Astrocyte of the cerebellum (primary cell): ENCODE measurements at places on chromosomes 11 and 22.
A peak's percentile ranks its signal among the peaks of the same experiment; 100 is the strongest.

GRCh38 chr22:36741968-36742367 lies 34.0 kb downstream of the IFT27 start:
- no peak for DNase-seq

- DNase-seq = no peak
Observed at GRCh38 chr11:910044-910588, 494 bp downstream of the CHID1 start.

DNA sequence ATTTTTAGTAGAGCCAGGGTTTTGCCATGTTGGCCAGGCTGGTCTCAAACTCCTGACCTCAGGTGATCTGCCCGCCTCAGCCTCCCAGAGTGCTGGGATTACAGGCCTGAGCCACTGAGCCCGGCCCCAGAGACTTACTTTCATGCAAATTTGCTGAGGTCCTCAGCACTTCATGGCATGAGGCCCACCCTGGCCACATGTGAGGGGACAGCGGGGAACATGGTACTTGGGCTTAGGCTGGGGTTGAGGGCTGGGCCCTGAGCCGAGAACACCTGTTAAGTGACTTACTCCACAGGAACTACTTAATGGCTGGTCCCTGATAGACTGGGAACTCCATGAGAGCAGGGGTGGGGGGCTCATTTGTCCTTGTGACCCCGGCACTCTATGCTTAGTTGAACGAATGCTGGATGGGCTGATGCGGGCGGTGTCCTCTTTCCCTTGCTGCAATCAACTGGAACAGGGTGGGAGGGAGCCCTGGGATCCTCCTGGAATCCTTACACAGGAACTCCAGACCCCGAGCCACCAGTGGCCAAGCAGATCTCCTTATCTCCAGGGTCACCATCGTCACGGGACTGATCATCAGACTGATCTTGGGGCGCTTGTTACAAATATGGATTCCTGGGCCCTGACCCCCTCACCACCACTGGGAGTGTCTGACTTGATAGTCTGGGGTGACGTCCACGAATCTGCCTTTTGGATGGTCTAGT lies 1.0 kb downstream of the VSIG10L2 start:
- no peak for DNase-seq

DNA sequence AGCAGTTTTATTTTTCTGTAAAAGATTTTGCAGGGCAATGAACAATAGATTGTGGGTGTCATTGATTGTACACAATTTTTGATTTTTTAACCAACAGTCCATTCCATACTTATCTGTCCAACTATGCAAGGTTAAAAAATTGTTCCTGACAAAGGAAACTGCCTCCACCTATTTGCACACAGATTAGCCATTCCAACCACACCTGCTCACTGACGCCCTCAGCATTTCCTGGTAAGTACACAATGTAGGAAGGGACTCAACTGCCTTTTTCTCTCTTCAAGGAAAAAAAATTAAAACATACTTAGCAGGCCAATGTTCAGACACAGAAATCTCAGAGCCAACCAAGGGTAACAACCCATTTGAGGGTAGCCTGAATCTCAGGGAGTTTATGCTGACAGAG lies 4.3 kb upstream of the FUT4 start:
- DNase-seq = no peak

DNA sequence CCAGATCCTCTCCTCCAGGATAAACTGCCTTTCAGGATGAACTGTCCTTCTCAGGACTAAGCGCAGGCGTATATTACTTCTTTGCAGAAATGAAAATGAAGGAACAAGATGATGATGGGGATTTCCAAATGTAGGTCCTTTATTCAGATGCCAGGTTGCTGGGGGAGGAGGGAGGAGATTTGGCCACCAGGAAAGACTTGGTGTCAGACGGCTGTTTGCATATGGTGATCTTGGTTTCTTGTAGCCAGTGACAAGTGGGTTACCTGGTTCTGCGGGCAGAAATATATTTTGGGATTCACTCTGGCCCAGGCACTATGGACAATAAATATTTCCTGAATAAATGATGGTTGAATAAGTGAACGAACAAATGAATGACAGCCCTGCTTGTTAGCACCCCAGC lies 243.4 kb downstream of the MIAT start:
- no peak for DNase-seq

GRCh38 chr11:8531312-8531711 lies 62.7 kb downstream of the STK33 start:
- DNase-seq = no peak

GRCh38 chr11:114310095-114310494 lies 13.9 kb downstream of the NNMT start:
- no peak for DNase-seq

DNA sequence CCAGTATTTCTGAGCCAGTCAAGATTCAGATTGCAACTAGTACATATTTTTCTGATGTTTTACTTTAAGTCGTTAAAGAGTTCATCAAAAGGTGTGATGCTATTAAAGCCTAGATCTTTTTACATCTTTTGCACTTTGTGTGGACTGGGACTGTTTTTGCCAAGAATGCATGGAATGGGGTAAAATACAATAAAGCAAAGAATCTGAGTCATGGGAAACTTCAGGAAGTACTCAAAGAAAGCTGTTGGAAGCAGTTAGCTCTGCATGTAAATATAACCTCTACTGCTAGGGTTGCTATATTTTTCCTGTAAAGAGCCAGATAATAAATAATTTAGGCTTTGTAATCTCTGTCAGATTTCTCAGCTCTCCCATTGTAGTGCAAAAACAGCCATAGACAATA lies 20.9 kb downstream of the ATXN10 start:
- DNase-seq = peak; percentile 52

DNA sequence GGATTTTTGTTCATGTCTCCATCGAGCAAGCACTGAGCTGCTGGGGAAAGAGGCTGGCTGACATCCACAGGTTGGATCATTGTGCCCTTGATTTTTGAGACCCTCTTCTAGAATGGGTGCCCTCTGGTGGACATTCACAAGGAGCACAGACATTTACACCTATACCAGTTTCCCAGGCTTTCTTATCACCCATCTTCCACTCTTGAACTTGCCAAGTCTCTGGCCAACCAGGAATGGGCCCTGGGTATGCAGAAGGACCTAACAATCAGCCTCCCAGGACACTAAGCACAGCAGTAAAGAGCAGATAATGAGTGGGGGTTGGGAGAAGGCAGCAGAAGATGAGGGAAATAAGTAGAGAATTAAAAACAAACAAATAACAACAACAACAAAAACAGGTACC lies 5.7 kb upstream of the INTS4 start:
- peak; percentile 70 for DNase-seq

- no peak for DNase-seq
Observed at GRCh38 chr11:3206156-3206921, 12.3 kb downstream of the MRGPRG start.

DNA sequence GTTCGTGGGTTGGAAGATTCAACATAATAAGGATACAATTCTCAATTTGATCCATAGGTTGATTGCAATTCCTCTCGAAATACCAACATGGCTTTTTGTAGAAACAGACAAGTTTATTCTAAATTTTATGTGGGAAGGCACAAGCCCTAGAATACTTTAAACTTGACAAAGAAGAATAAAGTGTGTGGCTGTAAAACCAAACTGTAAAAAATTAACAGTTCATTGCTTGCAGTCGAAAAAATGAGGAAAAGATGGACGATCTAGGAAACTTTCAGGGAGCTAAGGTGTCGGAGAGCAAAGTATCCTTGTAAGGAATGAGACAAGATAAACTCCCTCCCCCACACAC lies 1.0 kb upstream of the GLB1L3 start:
- no peak for DNase-seq

- no peak for DNase-seq
Observed at GRCh38 chr22:39724857-39725256, 154.3 kb downstream of the CACNA1I start.

DNA sequence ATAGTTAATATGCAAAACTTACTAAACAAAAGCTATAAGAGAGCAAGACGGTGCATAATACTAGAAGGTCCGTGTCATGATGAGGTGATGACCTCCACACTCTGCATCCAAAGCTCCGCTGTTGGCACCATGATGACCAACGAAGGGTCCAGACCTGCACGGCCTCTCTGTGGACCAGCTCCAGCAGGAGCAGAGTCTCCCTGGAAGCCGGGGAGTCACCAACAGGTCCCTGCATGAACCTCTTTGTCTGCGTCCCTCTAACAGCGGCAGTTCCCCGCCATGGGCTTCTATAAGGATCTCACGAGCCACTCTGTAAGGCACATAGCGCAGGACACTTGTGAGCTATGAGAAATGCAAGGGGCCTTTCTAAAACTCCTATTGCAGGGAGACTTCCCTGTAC lies 517.3 kb downstream of the BRD1 start:
- no peak for DNase-seq

DNA sequence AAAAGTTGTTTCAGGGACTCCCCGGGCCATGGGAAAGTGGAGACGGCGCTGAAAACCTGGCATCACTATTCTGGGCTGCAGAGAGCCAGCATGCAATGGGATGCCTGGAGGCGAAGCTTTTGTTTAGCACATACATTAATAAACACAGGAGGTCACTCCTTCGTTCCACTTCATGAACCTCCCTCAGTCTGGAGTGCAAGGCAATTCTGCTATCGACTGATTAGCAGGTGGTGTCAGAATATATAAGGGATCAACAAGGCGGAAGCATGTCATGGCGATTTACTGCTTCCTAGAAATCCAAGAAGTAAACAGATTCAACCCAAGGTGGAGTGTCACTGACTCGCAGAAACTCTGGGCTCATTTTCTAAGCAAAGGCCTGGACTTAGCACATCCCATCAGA lies 45.4 kb upstream of the MN1 start:
- no peak for DNase-seq

GRCh38 chr22:44584256-44584902 lies 86.3 kb upstream of the RTL6 start:
- DNase-seq = no peak

GRCh38 chr11:61880454-61880853 lies 10.9 kb downstream of the FADS3 start:
- no peak for DNase-seq

GRCh38 chr22:17402293-17402692 lies 33.0 kb downstream of the CECR2 start:
- DNase-seq = no peak

GRCh38 chr22:48941033-48941902 lies 886.4 kb downstream of the BRD1 start:
- no peak for DNase-seq

GRCh38 chr11:78715639-78716311 lies 141.1 kb upstream of the NARS2 start:
- peak; percentile 56 for DNase-seq

- no peak for DNase-seq
Observed at GRCh38 chr11:61862714-61863547, 28.4 kb downstream of the FADS3 start.

GRCh38 chr11:108253176-108253575 lies 30.3 kb downstream of the ATM start:
- DNase-seq = no peak

- DNase-seq = no peak
Observed at GRCh38 chr11:128361451-128362020, 225.8 kb downstream of the ETS1 start.

DNA sequence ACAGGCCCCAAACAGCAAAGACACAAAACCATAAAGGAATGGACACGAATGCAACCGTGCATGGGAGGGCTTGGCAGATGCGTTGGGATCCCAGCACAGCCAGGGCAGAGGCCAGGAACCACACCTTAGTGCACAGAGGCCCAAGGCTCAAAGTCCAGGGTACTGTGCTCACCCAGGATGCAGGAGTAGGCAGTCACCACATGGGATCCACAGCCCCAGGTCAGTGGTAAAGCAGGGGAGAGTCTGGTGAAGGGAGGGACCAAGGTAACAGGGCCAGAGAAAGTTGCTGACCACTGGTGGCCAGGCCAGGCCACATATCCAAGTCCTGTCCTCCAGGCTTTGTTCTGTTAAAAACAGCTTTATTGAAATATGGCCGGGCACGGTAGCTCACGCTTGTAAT lies 6.5 kb upstream of the CERK start:
- no peak for DNase-seq

- no peak for DNase-seq
Observed at GRCh38 chr11:107413352-107413751, 44.3 kb downstream of the CWF19L2 start.

DNA sequence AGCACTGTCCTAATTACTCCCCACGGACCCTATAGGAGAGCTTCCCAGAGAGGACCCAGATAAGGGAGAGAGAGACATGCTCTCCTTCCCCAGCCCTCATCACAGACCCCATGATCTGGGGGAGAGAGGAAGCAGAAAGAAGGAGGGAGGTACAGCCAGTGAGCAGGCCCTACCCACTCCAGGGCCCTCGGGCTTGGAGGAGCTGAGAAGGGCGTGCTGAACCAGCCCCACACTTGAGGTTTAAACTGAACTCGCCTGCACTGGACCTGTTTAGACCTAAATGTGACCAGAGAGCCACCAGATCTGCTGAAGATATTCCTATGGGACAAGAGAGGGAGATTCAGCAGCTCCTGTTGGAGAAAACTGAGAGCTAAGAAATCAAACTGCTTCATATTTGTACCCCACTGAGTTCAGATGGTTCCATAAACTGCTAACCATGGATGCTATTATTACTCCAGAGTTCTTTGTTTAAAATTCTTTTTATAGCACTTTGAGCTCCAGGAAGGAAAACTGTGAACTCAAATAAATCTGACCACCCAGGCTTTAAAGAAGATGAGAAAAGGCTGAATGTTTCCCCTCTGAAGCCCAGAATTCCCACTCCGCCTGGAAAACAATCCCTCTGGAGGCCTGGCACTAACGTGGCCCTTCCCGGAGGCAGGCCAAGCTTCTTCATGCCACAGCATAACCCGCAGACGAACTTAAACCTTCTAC lies 67.2 kb downstream of the EFCAB6 start:
- no peak for DNase-seq

DNA sequence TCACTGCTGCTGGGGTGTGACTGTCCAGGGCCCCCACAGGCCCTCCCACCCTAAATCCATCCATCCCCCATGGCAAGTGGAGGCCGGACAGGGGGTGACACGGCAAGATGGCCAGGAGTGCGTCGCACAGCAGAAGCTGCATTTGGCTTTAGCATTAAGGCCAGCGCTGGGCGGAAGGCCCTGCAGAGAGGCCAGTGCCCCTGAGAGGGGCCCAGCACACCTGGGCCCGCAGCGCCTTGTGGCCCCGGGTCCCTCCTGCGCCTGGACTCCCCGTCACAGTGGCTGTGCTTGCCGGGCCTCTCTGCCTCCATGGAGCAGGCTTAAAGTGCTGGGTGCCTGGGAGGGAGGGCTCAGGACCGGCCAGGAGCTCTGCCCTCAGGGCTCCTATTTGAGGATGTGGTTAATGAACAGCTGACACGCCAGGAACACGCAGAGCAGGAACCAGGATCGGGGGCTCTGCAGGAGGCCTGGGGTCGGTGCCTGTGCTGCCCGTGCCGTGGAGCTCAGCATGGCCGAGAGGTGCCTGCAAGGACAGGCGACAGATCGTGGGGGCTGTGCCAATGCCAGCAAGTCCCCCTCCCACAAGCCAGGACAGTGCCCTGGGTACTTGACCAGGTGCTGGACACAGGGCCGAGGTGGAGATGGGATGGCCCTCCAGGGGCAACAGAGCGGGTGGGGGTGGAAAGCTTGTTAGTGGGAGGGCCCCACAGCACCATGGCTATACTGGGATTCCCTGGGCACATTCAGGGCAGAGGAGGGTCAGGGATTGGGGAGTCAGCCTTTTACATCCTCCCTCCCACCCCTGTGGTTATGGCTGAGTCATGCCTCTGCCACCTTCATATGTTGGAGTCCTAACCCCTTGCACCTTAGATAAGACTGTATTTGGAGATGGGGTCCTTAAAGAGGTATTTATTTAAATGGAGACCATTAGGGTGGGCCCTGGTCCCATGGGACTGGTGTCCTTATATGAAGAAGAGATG lies 30.9 kb upstream of the CARS1 start:
- no peak for DNase-seq

- DNase-seq = no peak
Observed at GRCh38 chr22:39622881-39623367, 52.4 kb downstream of the CACNA1I start.
